Stimulated activated CD4-positive, alpha-beta T cell treated with anti-CD3 and anti-CD28 coated beads, Interleukin-4, amount 100 ng/mL, for 48 hours (primary cell): ENCODE measurements at places on chromosomes 7 and 10.

GRCh38 chr7:90797596-90797995 is 201.5 kb downstream of the CDK14 start:
- no peak for DNase-seq

DNA sequence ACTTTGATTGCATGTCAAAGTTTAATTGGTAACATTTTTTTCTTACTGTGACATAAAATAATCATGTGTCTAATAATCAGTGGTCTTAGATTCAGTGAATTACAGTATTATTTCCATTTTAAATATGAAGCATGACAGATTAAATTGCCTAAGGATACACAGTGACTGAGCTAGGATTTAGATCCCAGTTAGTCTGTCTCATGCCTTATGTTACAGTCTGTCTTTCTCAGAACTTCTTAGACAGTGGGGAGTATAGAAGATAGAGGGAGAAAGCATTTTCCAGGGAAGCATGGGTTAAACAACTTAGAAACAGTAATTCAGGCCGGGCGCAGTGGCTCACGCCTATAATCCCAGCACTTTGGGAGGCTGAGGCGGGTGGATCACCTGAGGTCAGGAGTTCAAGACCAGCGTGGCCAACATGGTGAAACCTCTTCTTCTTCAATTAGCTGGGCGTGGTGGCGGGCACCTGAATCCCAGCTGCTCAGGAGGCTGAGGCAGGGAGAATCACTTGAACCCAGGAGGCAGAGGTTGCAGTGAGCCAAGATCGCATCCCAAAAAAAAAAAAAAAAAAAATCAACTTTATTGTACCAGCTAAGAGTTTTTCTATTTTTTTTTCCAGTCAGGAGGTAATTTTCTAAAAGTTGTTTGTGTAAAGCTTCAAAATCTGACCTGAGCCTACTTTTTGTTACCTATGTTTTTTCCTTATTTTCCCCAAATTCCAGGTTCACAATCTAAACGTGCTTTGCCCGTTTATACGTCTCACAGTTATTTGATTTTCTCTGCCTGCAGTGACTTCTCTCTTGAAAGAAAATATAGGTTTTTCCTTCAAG is 3.3 kb downstream of the CASD1 start:
- no peak for DNase-seq

GRCh38 chr10:108862676-108863350 is 1060.5 kb downstream of the XPNPEP1 start:
- no peak for DNase-seq

DNA sequence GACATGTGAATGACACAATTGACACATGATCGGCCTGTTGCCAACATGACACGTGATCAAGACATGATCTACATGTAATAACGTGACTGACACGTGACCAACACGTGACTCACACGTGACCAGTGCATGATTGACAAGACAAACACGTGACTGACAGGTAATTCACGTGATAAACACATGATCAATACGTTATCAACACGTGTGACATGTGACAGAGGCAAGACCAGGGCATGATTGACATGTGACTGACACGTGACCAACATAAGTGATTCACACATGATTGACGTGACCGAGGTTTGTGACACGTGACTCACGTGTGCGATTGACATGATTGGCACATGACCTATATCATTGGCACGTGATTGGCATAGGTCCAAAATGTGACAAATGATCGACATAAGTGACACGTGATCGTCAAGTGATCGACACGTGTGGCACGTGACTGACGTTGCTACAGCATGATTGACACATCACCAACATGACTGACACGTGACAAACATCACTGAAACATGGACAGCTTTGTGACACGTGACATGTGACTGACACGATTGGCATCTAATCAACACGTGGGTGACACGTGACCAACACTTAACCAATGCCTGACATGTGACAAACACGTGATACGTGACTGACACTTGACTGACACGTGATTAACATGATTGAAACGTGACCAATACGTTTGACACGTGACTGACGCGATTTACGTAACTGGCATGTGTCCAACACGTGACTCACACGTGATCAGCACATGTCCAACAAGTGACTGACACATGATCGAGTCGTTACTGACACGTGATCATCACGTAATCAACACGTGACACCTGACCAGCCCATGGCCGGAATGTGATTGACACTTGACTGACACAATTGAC is 23.0 kb downstream of the CRPPA start:
- DNase-seq, result no peak

DNA sequence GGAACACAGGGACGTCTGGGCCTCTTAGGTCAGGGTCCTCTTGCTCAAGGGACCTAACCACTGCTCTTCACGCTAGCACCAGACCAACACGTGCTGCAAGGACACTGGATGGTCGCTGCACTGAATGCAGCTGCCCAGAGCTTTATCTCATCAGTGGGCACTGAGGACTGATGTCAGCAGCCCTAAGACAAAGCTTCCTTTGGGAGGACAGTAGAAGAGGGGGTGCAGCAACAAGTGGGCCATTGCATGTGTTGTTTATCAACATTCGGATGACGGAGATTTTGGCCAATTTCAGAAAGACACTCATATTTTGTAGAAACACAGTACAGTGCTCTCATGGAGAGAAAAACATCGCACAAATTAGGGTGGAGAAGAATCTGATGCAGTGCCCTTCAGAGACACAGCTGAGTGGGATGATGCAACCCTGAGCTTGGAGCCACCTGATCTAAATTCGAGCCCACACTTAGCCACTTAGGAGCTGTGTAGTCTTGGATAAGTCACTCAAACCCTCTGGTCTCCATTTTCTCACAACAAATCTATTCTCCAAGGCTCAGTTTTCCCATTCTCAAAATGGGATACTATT is 1.7 kb downstream of the OPALIN start:
- DNase-seq, result no peak
